Stomach (tissue), 19 donors: ENCODE measurements at places on chromosomes 4 and X. TPM values are rescaled to one million over a fixed set of nuclear protein-coding genes. Genes with fewer than 3 reads are reported as not detected.

DNA sequence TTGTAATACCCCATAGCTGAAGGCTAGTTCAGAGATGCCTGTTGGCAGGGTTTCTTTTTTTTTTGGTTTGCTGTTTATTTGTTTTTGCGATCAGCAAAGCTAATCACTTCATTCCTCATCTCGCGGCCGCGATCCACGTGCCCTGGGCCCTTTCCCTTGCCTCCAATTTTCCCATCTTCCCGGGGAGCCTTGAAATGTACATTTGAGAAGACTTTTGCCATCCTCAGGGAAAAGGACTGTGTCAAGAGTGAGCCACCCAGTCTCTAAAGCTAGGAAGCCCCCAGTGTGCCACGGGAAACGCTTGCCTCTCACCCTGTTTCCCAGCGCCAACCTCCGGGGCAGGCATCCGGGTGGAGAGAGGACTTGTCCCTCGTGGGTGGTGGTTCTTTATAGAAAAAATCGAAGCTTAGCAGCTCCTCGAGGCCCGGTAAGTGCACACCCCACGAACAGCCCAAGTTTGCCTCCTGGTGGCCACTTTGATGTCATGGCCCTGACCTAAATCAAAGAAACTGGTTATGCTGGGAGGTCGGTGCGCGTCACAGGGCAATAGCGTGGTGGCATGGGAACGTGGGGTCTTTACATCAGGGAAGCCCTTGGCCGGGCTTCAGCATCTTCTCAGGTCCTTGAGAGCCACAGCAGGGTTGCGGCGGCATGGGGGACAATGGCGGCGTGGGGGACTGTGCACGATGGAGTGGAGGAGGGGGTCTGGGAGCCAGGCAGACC lies 42.0 kb downstream of the MAP7D3 start:
- H3K36me3 ChIP-seq, result peaks cover 17% of the 10 kb centered on the region
- H3K4me1 ChIP-seq, result no peaks in the 10 kb centered on the region
- no peak overlapping the region for H3K4me3 ChIP-seq
- no peak overlapping the region for H3K27ac ChIP-seq

DNA sequence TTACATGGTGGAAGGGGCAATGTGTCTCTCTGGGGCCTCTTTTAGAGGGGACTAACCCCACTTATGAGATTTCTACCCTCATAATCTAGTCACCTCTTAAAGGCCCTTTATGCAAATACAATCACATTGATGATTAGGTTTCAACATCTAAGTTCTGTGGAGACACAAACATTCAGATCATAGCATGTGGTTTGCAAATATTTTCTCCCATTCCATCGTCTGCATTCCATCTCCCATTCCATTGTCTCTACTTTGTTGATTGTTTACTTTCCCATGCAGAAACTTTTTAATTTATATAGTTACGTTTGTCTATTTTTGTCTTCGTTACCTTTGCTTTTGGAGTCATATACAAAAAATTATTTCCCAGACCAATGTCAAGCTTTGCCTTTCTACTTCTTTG lies 927.5 kb upstream of the INTU start:
- H3K4me1 ChIP-seq, result no peaks in the 10 kb centered on the region
- H3K27ac ChIP-seq, result no peak overlapping the region
- no peaks in the 10 kb centered on the region for H3K27me3 ChIP-seq
- DNase-seq, result no peak
- no peak overlapping the region for H3K4me3 ChIP-seq

DNA sequence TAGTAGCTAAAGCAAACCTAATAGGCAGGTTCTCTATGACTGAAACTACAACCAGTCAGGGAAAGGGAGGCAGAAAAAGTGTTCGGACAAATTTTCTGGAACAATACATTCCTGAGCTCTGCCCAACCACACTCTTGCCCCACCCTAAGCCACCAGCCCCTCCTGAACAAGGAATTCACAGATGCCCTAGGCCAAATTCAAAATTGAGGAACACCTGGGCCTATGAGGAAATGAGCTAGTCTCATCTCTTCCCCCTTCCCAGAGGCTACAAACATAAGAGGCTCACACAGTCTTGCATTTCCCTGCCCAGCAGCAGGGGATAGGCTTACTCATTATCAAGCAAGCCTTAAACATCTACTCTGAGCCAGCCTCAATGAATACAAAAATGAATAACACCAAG lies 284.7 kb downstream of the ZNF674 start:
- H3K36me3 ChIP-seq, result no peaks in the 10 kb centered on the region
- no peaks in the 10 kb centered on the region for H3K4me1 ChIP-seq
- H3K27me3 ChIP-seq, result no peaks in the 10 kb centered on the region
- no peak for DNase-seq

DNA sequence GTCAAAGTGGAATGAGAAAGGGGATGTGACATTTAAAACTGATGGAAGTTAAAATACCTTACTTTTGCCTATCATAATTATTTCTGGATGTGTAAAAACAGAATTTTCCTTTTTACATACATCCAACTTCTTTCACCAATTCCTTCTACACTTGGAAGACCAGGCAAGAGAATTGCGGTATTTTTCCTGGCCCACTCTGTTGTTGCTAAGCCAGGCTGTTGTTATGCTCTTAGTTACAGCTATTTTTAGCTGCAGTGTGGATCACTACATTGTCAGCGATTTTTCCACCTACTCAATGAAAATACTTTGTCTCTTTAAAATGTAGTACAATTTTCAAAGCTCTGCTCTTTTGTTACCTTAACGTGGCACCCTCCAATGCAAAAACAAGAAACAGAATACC lies 43.4 kb downstream of the NKX6-1 start:
- H3K27ac ChIP-seq, result no peak overlapping the region
- H3K4me1 ChIP-seq, result no peaks in the 10 kb centered on the region
- no peaks in the 10 kb centered on the region for H3K27me3 ChIP-seq

DNA sequence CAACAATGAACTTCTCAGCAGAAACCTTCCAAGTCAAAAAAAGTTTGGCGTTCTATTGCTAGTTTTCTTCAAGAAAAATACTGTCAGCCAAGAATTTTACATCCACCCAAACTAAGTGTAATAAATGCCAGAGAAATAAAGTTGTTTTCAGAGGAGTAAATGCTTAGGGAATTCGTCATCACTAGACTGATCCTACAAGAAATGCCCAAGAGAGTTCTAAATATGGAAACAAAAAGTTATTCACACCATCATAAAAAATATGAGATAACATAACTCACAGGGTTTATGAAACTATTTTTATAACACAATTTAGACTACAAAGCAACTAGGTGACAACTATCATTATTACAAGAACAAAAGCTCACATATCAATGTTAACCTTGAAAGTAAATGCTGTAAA lies 259.5 kb upstream of the GABRA2 start:
- no peak overlapping the region for H3K27ac ChIP-seq
- DNase-seq, result no peak
- H3K27me3 ChIP-seq, result no peaks in the 10 kb centered on the region
- no peaks in the 10 kb centered on the region for H3K36me3 ChIP-seq

DNA sequence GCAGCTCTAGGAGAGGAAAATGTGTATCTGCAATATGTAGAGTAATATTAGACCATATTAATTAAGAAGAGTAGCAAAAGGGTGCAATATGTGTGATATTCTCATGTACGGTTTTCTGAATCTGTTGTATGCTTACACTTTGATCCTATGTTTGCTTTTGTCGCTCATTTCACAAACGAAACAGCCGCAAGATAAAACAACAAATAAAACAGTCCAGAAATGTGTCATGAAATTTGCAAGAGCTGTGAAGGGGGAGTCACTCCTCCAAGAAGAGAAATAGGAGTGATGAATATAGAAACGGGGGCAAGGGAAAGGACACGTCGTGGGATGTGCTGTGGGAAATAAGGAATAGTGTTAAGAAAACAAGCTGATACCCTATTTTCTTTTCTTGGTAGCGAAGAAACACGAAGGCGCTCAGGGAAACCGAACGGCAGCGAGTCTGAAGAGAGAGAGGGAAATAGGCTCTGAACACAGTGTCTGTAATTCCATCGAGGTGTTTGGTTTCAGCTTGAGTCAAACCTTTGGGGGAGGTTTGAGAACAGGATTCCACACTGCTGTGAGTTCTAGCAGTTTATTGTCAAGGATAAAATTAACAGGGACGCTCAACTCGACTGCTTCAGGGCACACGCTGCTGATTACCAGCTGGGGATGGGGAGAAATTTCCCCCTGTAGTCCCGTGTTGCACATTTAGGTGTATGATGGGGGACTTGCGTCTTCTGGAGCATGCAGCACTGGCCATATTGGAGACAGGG lies 595.6 kb upstream of the TENM3 start:
- H3K27ac ChIP-seq, result no peak overlapping the region
- no peaks in the 10 kb centered on the region for H3K4me1 ChIP-seq
- H3K27me3 ChIP-seq, result no peaks in the 10 kb centered on the region

GRCh38 chr4:121541696-121542095 lies 155.1 kb downstream of the ANXA5 start:
- no peak overlapping the region for H3K4me3 ChIP-seq
- no peak for DNase-seq
- no peaks in the 10 kb centered on the region for H3K36me3 ChIP-seq
- H3K27me3 ChIP-seq, result no peaks in the 10 kb centered on the region

GRCh38 chr4:10066670-10067651 lies 45.7 kb upstream of the SLC2A9 start:
- DNase-seq, result no peak
- no peak overlapping the region for H3K4me3 ChIP-seq
- peaks cover 41% of the 10 kb centered on the region for H3K36me3 ChIP-seq
- H3K27ac ChIP-seq, result no peak overlapping the region
- no peaks in the 10 kb centered on the region for H3K27me3 ChIP-seq

DNA sequence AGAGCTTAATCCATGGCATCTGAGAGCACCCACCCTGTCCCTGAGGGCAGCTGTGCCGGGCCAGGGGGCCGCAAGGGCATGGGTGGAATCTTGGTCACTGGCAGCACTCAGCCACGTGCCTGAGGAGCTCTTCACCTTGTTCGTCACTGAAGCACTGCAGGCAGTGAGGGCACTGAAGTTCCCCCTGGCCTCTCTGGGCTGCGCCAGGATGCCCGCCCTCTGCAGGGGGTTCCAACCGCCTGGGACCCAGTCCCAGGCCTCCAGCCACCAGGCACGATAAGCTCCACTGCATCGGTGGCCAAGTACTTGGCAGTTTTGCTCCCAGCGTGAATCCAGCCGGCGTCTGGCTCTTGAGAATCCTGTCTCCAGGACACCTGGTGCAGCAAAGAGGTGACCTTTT lies 96.4 kb upstream of the MED14 start:
- H3K4me3 ChIP-seq, result no peak overlapping the region
- DNase-seq, result no peak

- no peaks in the 10 kb centered on the region for H3K36me3 ChIP-seq
- H3K27me3 ChIP-seq, result no peaks in the 10 kb centered on the region
- no peaks in the 10 kb centered on the region for H3K4me1 ChIP-seq
- DNase-seq, result no peak
- no peak overlapping the region for H3K27ac ChIP-seq
- no peak overlapping the region for H3K4me3 ChIP-seq
These were observed 201.7 kb downstream of the NLGN4X start for GRCh38 chrX:6026980-6027379.

- no peaks in the 10 kb centered on the region for H3K36me3 ChIP-seq
- DNase-seq, result no peak
- no peak overlapping the region for H3K4me3 ChIP-seq
- no peaks in the 10 kb centered on the region for H3K27me3 ChIP-seq
- no peaks in the 10 kb centered on the region for H3K4me1 ChIP-seq
These were observed 123.6 kb upstream of the TET2 start for GRCh38 chr4:105022811-105023667.

GRCh38 chrX:139831675-139832456 lies 101.0 kb downstream of the ATP11C start:
- H3K27me3 ChIP-seq, result no peaks in the 10 kb centered on the region
- DNase-seq, result no peak
- no peak overlapping the region for H3K27ac ChIP-seq
- no peak overlapping the region for H3K4me3 ChIP-seq
- peaks cover 21% of the 10 kb centered on the region for H3K4me1 ChIP-seq
- no peaks in the 10 kb centered on the region for H3K36me3 ChIP-seq

DNA sequence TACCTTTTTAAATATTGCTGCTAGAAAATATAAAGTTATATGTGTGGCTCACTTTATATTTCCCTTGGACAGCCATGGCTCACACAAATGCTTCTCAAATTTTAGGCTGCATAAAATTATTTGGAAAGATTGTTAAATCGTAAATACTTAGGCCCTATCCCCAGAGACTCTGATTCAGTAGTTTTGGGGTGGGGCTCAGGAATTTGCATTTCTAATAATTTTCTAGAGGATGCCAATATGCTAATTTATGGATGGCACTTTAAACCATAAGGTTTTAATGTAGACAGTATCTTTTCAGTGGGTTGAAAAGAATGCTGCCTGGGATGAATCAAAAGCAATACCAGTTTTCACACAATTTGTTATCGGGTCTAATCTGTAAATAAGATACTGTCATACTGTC lies 49.7 kb downstream of the RAP1GDS1 start:
- no peak for DNase-seq
- no peak overlapping the region for H3K4me3 ChIP-seq
- no peak overlapping the region for H3K27ac ChIP-seq
- H3K27me3 ChIP-seq, result no peaks in the 10 kb centered on the region
- no peaks in the 10 kb centered on the region for H3K4me1 ChIP-seq

DNA sequence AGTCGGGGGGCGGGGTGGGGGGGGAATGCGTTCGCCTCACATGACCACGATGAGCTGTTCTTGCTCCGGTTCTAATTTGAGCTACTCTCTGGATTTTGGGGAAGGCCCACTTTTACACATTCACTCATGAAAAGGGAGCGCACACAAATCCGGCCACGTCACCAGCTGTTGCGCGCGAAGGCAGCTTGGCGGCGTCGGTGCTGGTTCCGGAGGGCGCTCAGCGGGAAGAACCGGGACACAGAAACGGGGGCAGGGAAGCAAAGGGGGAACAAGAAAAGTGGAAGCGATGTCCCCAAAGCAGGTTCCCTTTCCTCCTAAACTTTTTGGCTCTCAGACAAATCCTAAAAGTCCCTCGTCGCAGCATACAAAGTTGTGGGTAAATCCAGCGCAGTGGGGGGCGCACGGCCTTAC lies 605 bp downstream of the ANXA5 start:
- peak; percentile 73 for DNase-seq
- no peaks in the 10 kb centered on the region for H3K36me3 ChIP-seq
- no peaks in the 10 kb centered on the region for H3K27me3 ChIP-seq
- H3K4me3 ChIP-seq, result peak overlapping the region; percentile 89
- peaks cover 32% of the 10 kb centered on the region for H3K4me1 ChIP-seq
- H3K27ac ChIP-seq, result peak overlapping the region; percentile 100

- H3K4me3 ChIP-seq, result no peak overlapping the region
- H3K36me3 ChIP-seq, result no peaks in the 10 kb centered on the region
- no peak overlapping the region for H3K27ac ChIP-seq
- no peaks in the 10 kb centered on the region for H3K4me1 ChIP-seq
- H3K27me3 ChIP-seq, result no peaks in the 10 kb centered on the region
- peak; percentile 26 for DNase-seq
These were observed 676.7 kb upstream of the ACTRT1 start for GRCh38 chrX:128728943-128729342.

HSFX2 gene
- total RNA-seq, result not detected

POLN gene
- 1.4 TPM for total RNA-seq

UGT8 gene
- total RNA-seq, result 2.3 TPM

FGFR3 gene
- 20.0 TPM for total RNA-seq

FRG1 gene
- 1.8 TPM for total RNA-seq

CXCL10 gene
- total RNA-seq, result not detected

SRPX2 gene
- 28.0 TPM for total RNA-seq

TLR2 gene
- 0.29 TPM for total RNA-seq

GPR143 gene
- total RNA-seq, result not detected

NPY5R gene
- total RNA-seq, result not detected
